Naive thymus-derived CD8-positive, alpha-beta T cell (primary cell): ENCODE measurements at places on chromosomes 7 and 10. TPM values are rescaled to one million over a fixed set of nuclear protein-coding genes. Genes with fewer than 3 reads are reported as not detected.

SLC16A12 gene
- not detected for polyA plus RNA-seq

DNA sequence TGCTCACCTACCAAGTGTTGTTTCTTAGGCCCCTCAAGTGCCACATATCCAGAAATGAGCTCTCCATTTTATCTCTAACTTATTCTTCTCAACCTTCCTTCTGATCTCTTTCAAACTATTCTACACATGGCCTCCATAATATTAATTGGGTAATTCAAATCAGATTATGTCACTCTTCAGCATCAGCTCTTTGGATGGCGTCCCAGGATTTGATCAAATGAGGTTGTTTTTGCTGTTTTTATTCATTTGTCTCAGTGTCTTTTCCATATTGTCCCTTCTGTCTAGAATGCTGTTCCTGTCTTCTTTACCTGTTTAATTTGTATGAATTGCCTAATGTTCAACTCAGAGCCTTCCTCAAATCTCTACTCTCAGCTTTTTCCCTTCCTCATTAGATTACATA lies 234.6 kb upstream of the CXCL12 start:
- H3K36me3 ChIP-seq: no peaks in the 10 kb centered on the region
- H3K27me3 ChIP-seq: no peaks in the 10 kb centered on the region
- DNase-seq: no peak
- H3K27ac ChIP-seq: no peak overlapping the region
- no peaks in the 10 kb centered on the region for H3K4me1 ChIP-seq

DNA sequence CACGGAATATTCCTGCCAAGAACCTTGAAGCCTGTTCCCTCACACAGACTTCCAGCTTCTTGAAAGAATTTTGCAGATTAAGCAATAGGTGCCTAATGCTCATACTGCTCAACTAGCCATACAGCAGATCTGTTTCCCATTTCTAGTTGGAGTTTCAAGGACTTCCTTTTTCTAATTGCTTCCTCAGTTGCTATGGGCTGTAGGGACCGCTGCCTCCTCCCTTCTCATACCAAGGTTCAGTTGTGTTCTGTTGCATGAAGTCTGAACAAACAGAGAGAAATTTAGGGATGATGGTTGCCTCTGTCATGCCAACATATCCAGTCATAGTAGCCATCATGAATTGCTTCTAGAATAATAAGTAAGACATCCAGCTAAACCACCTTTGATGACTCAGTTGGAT lies 6.8 kb downstream of the ITGA8 start:
- no peaks in the 10 kb centered on the region for H3K4me1 ChIP-seq
- H3K27me3 ChIP-seq: peaks cover 12% of the 10 kb centered on the region
- no peak for DNase-seq
- H3K4me3 ChIP-seq: no peak overlapping the region
- H3K27ac ChIP-seq: no peak overlapping the region

GRCh38 chr10:19728964-19729363 lies 87.3 kb upstream of the PLXDC2 start:
- no peaks in the 10 kb centered on the region for H3K36me3 ChIP-seq
- no peak overlapping the region for H3K27ac ChIP-seq
- peaks cover 11% of the 10 kb centered on the region for H3K4me1 ChIP-seq
- H3K4me3 ChIP-seq: no peak overlapping the region
- DNase-seq: no peak
- H3K27me3 ChIP-seq: no peaks in the 10 kb centered on the region
